Stimulated activated CD4-positive, alpha-beta T cell treated with anti-CD3 and anti-CD28 coated beads, Interleukin-15, amount 100 ng/mL, for 24 hours (primary cell): ENCODE measurements at places on chromosomes 12 and 14.

- DNase-seq = no peak
These were observed 122.8 kb upstream of the CCDC175 start for GRCh38 chr14:59699442-59699841.

GRCh38 chr12:100908501-100908900 lies 113.9 kb downstream of the ANO4 start:
- no peak for DNase-seq

DNA sequence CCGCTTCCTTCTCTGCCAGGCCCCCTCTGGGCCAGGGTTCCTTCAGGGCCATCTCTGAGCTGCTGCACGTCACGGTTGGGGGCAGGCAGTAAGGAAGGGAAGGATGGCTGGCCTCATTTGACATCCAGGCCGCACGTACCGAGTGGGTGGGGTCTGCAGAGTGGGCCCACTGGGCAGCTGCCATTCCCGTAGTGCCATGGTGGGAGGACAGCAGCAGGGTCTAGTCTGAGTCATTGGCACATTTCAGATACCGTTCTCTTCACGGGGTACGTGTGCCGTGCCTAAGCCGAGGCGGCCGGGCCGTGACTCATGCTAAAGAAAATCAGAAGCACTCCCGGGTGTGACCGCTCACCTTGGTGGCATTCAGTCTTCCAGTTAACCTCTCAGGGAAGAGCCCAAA lies 43.9 kb downstream of the IL31 start:
- DNase-seq = no peak

DNA sequence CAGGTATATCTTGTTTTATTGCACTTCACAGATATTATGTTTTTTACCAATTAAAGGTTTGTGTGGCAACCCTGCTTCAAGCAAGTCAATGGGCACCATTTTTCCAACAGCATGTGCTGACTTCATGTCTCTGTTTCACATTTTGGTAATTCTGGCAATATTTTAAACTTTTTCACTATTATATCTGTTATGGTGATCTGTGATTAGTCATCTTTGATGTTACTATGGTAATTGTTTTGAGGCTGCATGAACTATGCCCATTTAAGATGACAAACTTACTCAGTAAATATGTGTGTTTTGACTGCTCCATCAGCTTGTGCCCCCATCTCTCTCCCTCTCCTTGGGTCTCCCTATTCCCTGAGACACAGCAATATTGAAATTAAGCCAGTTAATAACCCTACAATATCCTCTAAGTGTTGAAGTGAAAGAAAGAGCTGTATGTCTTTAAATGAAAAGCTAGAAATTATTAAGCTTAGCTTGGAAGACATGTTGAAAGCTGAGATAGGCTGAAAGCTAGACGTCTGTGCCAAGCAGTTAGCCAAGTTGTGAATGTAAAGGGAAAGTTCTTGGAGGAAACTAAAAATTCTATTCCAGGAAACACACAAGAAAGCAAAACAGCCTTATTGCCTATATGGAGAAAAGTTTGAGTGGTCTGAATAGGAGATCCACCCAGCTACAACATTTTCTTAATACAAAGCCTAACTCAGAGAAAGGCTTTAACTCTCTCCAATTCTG lies 365.1 kb downstream of the ATP23 start:
- DNase-seq = no peak

GRCh38 chr12:80445083-80445793 lies 1.2 kb downstream of the PTPRQ start:
- no peak for DNase-seq

DNA sequence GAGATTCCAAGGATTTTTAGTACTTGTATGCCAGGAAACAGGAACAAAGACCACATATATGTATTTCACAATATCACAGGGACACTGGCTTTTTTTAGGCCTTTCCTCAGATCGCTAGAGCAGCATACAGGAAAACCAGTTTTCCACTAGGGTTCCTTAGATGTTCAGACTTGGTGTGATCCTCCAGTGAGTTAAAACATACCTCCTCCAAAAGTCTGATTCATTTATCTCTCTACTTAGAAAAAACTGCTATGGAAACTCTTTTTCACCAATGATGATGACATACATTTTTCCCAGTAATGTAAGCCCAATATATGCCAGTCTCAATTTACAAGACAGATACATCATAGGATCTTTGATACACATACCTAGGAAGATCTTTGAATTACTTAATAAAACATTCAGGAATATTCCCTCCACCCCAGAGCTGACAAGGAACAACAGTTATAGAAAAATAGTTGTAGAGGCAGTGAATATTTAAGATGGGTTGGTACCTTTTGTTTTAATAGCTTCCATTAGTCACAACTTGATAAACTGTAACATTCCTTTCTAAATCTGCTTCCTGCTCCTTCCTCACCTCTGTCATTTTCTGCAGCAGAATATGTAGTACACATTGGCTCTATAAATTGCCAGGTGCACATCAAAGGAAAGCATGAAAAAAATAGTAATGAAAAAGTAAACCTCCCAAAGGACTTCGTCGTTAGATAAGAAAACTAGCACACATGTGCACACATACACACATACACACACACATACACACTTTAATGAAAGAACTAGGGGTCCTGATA lies 27.5 kb downstream of the BCAT1 start:
- DNase-seq = no peak
